ENCODE measurements at places on chromosomes 11 and 22.

- DNase-seq = peak; percentile 76
Measured at GRCh38 chr11:72482211-72482812, 48.0 kb upstream of the CLPB start.

DNA sequence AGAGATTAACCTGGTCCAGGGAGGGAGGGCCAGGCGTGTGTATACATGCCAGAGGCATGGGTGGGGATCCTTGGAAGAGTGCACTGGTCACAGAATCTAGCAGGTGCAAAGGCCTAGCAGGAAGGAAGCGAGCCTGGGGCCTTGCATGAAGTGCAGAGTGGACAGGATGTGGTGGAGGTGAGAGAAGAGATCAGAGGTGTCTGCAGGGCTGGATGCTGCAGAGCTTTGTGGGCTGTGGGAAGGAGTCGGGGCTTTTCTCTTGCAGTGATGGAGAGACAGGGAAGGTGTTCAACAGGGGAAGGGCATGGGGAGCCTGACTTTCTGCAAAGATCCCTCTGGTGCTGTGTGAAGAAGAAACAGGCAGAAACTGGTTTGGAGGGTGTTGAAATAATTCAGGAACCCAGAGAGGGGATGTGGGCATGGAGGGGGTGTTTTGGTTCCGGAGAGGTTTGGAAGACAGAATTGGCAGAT, 2.5 kb upstream of the TPST2 start:
- no peak for DNase-seq

- DNase-seq = no peak
Measured at GRCh38 chr11:126673319-126673718, 317.8 kb downstream of the ST3GAL4 start.

DNA sequence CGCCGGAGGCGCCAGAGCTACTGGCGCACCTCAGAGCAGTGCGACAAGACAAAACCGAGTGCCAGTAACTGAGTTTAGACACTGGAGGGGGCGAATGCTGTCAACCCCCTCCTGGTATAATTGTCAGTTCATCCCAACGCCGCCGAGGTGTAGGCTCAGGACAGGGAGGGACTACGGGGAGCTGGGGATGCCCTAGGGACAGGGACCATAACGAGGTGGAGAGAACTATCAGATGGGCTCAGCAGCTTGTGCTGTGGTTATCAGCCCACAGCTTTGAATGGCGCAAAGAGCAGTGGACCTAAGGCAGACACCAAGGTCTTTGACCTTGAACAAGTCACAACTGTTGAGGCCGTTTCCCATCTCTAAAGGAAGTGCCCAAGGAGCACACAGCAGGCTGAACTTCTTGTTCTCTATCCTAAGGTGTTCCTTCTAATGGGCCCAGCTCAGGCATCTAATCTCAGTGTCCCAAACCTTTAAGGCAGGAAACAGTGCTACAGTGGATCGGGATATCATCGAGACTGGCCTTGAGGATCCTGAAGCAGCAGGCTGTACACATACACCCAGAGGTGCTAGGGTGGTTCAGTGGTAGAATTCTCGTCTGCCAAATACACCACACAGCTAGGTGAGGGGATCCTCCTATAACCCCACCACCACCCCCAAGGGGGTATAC, 958 bp upstream of the TUT1 start:
- DNase-seq = no peak

- DNase-seq = no peak
Measured at GRCh38 chr11:13644997-13645687, 23.3 kb upstream of the FAR1 start.

- no peak for DNase-seq
Measured at GRCh38 chr11:44840085-44840478, 110.6 kb downstream of the TP53I11 start.

GRCh38 chr11:103488031-103488461, 378.8 kb downstream of the DYNC2H1 start:
- DNase-seq = no peak

GRCh38 chr11:92045301-92045700, 179.3 kb upstream of the FAT3 start:
- DNase-seq = no peak

- DNase-seq = no peak
Measured at GRCh38 chr11:57008373-57008772, 19.7 kb downstream of the OR5AK2 start.

DNA sequence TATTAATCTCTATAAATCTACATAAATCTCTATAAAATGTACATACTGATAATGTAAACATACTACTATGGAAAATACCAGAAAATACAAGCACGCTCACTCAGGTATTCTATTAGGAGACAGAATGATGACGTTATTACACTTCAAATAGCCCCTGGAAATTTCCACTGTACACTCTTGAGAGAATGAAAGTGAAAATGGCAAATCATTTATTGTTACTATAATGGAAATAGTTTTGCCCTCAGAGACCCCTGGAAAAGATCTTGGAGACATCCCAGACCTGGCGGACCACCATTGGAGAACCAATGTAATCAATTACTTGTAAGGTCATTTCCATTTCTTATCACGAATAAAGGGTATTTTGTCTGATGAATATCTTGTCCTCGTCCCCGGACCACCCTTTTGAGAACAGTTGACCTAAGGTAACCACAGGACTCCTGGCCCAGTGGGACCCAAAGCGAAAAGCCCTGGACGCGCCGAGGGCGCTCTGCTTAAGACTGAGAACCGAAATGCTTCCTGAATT, 509 bp upstream of the PRRG4 start:
- no peak for DNase-seq

GRCh38 chr11:64694821-64695365, 28.1 kb downstream of the NRXN2 start:
- peak; percentile 66 for DNase-seq

DNA sequence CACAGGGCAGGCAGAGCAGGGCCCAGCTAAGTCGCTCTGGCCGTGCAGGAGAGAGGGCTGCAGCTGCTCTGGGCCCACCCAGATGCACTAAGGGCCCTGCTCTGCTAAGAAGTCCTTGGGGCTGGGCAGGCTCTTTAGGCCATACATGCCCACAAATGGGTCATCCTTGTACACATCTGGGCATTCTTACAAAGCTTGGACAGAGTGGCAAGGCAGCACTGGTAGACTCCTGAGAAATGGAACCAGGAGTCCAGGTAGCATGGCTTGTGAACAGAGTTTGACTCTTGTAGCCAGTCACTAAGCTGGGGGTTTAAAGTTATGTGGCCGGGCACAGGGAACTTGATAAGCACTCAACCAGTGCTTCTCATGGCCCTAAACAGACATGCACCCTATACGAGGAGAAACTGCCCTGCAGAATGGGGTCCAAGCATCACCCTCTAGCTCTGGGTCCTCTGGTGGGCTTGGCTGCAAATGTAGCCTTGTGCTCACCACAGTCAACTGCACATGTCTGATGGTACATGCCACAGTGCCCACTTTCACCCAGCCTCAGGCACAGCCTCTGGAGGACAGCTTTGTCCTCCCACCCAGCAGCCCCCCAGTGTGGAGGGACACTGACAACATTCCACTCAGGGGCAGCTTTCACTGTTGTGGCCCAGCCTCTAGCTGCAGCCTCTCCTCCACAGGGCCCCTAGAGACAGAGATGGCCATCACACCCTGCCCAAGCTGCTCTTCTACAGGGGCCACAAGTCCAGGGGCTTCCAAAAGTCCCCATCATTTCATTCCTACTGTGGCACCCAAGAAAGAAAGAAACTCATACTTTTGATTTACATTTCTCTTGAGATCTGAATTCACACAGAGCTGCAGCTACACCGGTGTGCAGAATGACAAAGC, 75.2 kb downstream of the DGCR2 start:
- no peak for DNase-seq

DNA sequence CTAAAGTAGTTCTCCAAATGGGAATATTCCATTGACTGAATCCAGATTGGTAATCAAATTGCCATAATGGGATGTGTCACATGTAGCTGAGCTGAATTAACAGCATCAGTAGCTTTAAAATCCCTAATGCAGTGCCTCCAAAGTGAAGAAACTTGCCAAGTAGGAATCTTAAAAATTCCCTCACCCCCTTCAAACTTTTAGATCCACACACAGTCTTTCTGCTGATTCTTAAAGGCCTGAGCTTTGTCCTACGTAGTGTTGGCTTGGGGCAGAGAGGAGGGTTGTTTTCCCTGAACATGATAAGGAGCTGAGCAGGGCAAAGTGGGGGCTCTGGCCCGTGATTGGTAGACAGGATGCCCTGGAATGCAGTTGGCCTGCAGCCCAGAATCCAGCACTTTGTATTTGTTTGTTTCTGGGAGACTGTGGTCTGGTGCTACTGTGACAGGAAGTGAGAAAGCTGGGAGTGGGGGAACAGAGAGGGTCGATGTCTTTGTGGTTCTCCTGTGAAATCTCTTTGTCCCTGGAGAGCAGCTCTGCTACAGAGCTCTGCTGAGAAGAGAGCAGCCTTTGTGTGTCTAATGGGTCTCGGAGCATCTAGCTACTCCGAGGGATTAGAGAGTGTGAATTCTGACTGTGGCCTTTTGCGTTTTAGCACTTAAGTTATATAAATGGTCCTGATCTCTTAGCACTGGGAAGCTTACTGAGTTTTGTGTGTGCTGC, 16.9 kb downstream of the CTNND1 start:
- DNase-seq = peak; percentile 97

DNA sequence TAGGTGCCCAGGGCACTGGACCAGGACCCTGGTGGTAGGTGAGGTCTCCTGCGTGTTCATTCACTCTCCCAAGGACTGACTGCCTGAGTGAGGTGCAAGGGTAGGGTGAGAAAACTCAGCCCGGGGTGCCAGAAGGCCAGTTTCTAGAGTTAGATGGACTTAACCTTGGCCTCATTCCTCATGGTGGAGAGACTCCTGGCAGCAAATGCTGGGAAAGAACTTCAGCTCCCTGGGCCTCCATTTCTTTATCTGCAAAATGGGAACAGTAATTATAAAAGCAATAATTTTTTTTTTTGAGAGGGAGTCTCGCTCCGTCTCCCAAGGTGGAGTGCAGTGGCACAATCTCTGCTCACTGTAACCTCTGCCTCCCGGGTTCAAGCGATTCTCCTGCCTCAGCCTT, 47.7 kb downstream of the TRIOBP start:
- no peak for DNase-seq

- DNase-seq = no peak
Measured at GRCh38 chr11:76623171-76623883, 47.2 kb downstream of the LRRC32 start.

- no peak for DNase-seq
Measured at GRCh38 chr11:1560002-1560648, 11.9 kb downstream of the DUSP8 start.

DNA sequence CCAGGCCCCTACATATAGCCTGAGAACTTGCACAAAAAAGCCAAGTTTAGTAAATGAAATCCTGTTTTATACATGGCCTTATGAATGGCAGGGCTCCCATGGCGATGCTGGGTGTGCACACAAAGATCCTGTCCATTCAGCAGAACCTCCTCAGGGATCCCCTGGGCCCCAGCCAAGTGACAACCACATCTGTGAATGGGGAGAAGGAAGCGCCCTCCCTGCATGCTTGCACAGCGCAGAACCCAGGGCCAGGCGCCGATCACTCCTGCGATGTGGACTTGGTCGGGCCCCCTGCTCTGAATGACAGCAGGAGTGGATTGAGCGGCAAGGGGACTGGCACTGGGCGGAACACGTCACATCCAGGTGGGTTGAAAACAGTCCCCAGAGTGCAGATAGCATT, 4.5 kb upstream of the CDC42EP2 start:
- no peak for DNase-seq

DNA sequence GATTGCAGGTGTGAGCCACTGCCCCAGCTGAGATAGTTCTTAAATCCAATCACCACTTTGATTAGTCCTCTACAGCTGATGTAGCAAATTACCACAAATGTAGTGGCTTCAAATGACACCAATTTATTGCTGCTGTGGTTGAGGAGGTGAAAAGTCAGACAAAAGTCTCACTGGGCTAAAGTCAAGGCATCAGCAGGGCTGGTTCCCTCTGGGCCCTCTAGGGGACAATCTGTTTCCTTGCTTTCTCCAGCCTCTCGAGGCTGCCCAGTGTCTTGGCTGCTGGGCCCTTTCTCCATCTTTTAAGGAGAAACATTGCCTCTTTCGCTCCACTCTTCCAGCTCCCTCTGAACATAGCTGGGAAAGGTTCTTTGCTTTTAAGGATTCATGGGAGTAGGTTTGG, 50.5 kb upstream of the SHANK2 start:
- DNase-seq = no peak

DNA sequence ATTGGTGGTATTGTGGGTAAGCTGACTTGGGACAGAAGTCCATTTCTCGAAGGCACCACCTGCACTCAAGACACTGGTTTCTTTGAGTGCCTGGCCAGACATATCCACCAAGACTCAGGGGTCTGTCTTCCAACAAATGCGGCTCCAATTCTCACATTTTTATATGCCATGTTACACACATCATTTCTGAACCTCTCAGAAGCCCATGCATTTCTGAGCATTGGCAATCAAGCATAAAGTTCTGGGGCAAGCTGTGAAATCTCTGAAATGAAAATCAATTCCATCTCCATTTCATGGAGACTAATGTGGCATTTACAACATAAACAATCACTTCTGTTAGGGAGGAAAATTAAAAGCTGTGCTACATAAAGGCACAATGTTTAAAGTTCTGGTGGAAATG, 243.7 kb downstream of the KIRREL3 start:
- peak; percentile 86 for DNase-seq

GRCh38 chr11:116641561-116642045, 131.2 kb downstream of the BUD13 start:
- peak; percentile 19 for DNase-seq

DNA sequence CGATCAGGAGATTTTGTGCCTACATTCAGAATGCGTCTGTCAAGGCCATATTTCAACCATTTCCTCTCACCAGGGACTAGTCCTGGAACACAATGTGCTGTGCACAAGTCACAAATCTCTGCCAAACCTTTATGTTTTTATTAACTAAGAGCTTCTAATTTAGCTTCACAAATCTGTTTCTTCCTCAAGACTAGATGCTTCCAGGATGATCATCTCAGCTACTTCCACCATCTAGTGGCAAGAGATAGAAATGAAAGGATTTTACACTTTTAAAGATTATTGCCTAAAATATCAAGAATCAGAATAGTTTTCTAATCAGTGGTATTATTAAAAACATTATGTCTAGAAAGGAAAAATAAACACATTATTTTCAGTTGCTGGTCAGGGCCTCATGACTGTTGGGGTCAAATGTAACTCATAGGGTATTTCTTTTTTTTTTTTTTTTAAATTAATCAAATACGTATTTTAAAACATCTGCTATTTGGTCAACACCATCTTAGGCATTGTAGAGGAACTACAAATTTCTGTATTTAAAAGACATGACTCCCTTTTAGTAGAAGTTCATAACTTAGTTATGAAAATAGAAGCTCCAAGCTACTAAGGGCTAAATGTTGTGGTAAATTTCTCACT, 1102.6 kb downstream of the DLG2 start:
- peak; percentile 51 for DNase-seq

GRCh38 chr22:27573280-27574001, 228.1 kb downstream of the MN1 start:
- peak; percentile 42 for DNase-seq

DNA sequence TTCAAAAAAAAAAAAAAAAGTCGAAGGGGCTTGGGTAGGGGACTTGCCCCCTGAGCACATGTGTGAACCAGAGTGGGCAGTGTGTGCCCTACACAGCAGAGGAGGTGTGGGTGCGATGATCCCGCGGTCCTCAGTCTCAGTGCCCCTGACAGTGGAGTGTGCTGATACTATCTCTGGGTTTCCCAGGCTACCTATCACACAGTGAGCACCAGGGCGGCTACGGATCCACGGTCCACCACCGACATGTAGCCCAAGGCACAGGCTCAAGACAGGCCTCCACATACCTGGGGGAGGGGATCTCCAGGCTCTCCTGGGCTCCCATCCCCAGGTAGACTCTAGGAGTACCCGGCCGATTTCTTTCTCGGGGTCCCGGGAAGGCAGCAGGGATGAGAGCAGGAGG, 9.1 kb downstream of the B3GAT1 start:
- DNase-seq = no peak

- DNase-seq = no peak
Measured at GRCh38 chr11:134786636-134787035, 374.6 kb upstream of the B3GAT1 start.
